Endothelial cell of umbilical vein (primary cell): ENCODE measurements at places on chromosomes 2 and 18. TPM values are rescaled to one million over a fixed set of nuclear protein-coding genes. Genes with fewer than 3 reads are reported as not detected.

DNA sequence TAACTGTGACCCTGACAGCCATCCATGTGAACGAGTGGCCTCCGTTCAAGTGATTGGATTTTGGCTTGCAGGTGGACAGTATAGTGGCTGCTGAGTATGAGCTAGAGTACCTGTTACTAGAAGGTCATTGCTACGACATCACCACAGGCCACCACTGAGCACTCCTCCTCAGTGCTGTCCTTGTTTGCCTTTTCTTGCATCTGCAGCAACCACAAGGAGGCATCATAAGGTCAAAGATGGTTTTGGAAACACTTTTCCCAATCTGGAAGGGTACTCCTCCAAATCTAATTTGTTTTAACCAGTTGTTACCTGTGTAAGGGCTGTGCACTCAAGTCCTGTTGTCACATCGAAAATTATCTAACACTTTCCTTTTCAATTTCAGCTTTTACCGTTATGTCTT lies 81.2 kb downstream of the UGGT1 start:
- H3K36me3 ChIP-seq = peaks cover 12% of the 10 kb centered on the region
- H3K4me3 ChIP-seq = no peak overlapping the region
- peaks cover 28% of the 10 kb centered on the region for H3K4me1 ChIP-seq

DNA sequence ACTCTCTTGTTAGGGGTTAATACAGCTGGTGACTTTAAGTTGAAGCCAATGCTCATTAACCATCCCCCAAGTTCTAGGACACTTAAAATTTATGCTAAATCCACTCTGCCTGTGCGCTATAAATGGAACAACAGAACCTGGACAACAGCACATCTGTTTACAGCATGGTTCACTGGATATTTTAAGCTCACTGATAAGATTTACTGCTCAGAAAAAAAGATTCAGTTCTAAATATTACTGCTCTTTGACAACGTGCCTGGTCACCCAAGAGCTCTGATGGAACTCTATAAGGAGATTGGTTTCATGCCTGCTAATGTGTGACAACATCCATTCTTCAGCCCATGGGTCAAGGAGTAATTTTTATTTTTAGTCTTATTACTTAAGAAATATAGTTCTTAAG lies 27.5 kb downstream of the RNF103 start:
- no peak overlapping the region for H3K27ac ChIP-seq
- no peaks in the 10 kb centered on the region for H3K27me3 ChIP-seq
- no peak for DNase-seq
- H3K4me3 ChIP-seq = no peak overlapping the region

GRCh38 chr2:37653805-37654378 lies 17.6 kb downstream of the CDC42EP3 start:
- no peak overlapping the region for H3K4me3 ChIP-seq
- H3K36me3 ChIP-seq = no peaks in the 10 kb centered on the region
- DNase-seq = no peak
- no peaks in the 10 kb centered on the region for H3K27me3 ChIP-seq
- peaks cover 79% of the 10 kb centered on the region for H3K4me1 ChIP-seq

- H3K27me3 ChIP-seq = no peaks in the 10 kb centered on the region
- H3K27ac ChIP-seq = no peak overlapping the region
- no peaks in the 10 kb centered on the region for H3K36me3 ChIP-seq
- no peak for DNase-seq
- no peak overlapping the region for H3K4me3 ChIP-seq
Measured at GRCh38 chr2:190875891-190876290, 4.7 kb upstream of the GLS start.

GRCh38 chr18:11035814-11036495 lies 113.4 kb downstream of the PIEZO2 start:
- H3K27ac ChIP-seq = no peak overlapping the region
- no peaks in the 10 kb centered on the region for H3K36me3 ChIP-seq
- H3K4me3 ChIP-seq = no peak overlapping the region
- H3K27me3 ChIP-seq = no peaks in the 10 kb centered on the region

GRCh38 chr2:167144179-167144898 lies 256.1 kb downstream of the XIRP2 start:
- H3K4me1 ChIP-seq = peaks cover 4% of the 10 kb centered on the region
- H3K27ac ChIP-seq = no peak overlapping the region
- H3K36me3 ChIP-seq = no peaks in the 10 kb centered on the region
- H3K27me3 ChIP-seq = no peaks in the 10 kb centered on the region

DNA sequence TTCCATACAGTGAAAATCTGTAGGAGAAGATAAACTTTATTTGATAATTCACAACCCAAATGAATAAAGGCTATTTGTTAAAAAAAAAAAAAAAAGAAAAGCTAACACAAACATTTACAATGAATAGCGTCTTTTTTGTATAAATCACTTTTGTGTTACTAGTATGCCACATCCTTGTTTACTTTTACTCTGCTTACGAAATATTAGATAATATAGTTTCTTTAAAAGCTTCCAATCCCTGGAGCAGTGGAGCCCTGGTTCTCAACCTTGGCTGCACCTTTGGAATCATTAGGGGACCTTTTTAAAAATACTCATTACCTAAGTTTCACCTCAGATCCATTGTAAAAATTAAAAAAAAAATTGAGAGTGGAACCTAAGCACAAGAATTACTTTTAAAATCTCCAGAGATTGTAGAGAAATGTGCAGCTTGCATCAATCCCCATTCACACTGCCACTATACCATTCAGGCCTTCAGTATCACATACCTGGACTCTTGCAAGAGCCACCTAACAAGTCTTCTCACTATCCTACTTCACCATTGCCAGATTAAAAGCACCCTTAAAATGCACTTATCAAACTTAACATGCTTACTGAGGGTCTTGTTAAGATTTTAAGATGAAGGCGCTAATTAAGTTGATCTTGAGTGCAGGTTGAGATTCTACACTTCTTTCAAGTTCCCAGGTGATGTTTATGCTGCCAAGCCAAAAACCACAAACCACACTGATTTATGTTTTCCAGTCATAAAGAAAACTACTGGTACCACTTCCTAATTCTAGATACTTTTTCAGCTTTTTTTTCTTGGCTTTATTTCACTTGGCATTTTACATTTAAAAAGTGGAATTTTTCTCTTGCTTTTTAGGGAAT lies 59.7 kb upstream of the ZC3H15 start:
- H3K4me3 ChIP-seq = no peak overlapping the region
- H3K4me1 ChIP-seq = no peaks in the 10 kb centered on the region
- DNase-seq = no peak
- no peaks in the 10 kb centered on the region for H3K36me3 ChIP-seq

DNA sequence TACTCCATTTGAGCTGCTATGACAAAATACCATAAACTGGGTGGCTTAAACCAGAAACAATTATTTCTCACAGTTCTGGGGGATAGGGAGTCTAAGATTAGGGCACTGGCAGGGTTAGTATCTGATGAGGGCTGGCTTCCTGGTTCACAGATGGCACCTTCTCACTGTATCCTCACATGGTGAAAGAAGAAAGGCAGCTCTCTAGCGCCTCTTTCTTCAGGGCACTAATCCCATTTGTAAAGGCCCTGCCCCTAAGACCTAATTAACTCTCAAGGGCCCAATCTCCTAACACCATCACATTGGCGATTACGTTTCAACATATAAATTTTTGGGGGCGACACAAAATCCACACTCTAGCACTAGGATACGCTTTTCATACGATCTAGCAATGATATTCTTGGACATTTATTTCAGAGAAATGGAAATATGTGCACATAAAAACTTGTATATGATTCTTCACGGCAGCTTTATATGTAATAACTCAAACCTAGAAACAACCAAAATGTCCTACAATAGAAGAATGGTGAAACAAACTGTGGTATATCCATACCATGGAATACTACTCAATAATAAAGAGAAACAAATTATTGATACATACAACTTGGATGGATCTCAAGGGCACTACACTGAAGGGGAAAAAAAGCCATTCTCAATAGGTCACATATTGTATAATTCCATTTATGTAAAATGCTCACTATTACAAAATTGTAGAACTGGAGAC lies 111.0 kb downstream of the BCL2L11 start:
- DNase-seq = no peak
- H3K27me3 ChIP-seq = no peaks in the 10 kb centered on the region
- no peak overlapping the region for H3K4me3 ChIP-seq
- no peaks in the 10 kb centered on the region for H3K4me1 ChIP-seq

DNA sequence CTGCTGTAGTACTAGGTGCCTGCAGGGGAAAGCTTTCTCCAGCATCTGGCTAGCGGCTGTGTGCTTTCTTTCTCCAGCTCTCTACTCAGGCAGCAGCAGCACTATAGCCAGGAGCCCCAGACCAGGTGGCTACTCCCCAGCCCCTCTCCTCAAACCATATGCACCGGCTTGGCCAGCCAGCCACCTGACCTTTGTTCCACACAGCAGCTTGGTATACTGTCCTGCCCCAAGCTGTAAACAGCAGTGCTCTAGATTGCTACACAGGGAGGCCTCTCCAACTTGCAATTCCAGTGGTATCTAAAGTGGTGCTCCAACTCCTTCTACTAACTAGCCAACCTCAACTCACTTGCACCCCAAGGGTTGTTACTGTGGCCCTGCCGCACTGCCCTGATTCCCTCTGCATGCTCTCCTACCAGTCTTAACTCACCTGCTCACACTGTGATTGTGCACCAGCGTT lies 19.6 kb downstream of the LDAH start:
- H3K4me3 ChIP-seq = no peak overlapping the region
- no peaks in the 10 kb centered on the region for H3K27me3 ChIP-seq
- no peaks in the 10 kb centered on the region for H3K36me3 ChIP-seq
- H3K4me1 ChIP-seq = no peaks in the 10 kb centered on the region
- DNase-seq = no peak

- no peaks in the 10 kb centered on the region for H3K36me3 ChIP-seq
- no peak for DNase-seq
- H3K27me3 ChIP-seq = no peaks in the 10 kb centered on the region
- no peak overlapping the region for H3K4me3 ChIP-seq
Measured at GRCh38 chr2:27572998-27573429, 9.8 kb upstream of the ZNF512 start.

DNA sequence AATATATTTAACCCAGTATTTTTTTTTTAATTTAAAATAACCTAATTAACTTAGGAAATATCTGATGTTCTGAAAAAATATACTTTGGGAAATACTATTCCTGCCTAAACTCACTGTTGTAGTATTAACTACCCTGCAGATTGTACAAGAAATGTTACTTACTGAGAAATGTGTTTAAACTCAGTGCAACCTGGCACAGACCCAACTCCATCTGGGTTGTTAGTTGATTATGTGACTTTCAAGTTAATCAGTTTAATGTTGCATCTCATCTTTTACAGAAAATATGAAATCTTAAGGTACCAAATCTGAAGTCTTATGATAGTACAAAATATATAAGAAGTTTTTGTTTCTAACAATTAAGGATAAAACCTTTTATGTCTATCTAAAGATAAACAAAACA lies 27.3 kb downstream of the VAPA start:
- H3K4me3 ChIP-seq = no peak overlapping the region
- DNase-seq = no peak
- no peaks in the 10 kb centered on the region for H3K4me1 ChIP-seq
- no peaks in the 10 kb centered on the region for H3K27me3 ChIP-seq

- H3K27me3 ChIP-seq = no peaks in the 10 kb centered on the region
- DNase-seq = no peak
- no peak overlapping the region for H3K4me3 ChIP-seq
- no peaks in the 10 kb centered on the region for H3K36me3 ChIP-seq
- peaks cover 4% of the 10 kb centered on the region for H3K4me1 ChIP-seq
- no peak overlapping the region for H3K27ac ChIP-seq
Measured at GRCh38 chr2:48707466-48707865, 48.1 kb downstream of the LHCGR start.

- no peaks in the 10 kb centered on the region for H3K27me3 ChIP-seq
- H3K4me3 ChIP-seq = no peak overlapping the region
- peaks cover 10% of the 10 kb centered on the region for H3K4me1 ChIP-seq
Measured at GRCh38 chr2:32951672-32952071, 4.9 kb downstream of the LTBP1 start.

DNA sequence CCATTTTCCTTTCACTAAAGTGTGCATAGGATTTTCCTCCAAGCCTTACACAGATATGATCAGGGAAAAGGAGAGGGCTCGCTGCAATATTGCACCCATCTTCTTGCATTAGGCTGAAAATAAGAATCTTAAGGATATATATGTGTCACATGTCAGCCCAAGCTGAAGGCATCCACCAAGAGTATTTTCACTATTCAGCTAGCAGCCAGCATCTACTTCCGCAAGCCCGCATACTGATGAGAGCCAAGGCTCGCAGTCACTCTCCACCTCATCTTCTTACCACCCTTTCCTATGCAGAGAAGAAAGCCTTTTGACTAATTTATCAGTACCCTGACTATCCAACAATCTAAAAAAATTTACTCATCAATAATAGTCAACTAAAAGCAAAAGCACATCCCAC lies 6.1 kb downstream of the TMEM163 start:
- H3K27me3 ChIP-seq = peaks cover 19% of the 10 kb centered on the region
- no peak overlapping the region for H3K4me3 ChIP-seq
- peaks cover 7% of the 10 kb centered on the region for H3K4me1 ChIP-seq
- no peak overlapping the region for H3K27ac ChIP-seq
- no peaks in the 10 kb centered on the region for H3K36me3 ChIP-seq

Gene LIMS3
- total RNA-seq = 9.4 and 17.8 TPM in 2 replicates

Gene TBR1
- total RNA-seq = 0.09 and 0.11 TPM in 2 replicates

Gene DOCK10
- total RNA-seq = 19.4 and 23.0 TPM in 2 replicates

Gene MYO5B
- total RNA-seq = 1.1 and 1.4 TPM in 2 replicates

Gene LDLRAD4
- total RNA-seq = 6.5 and 7.2 TPM in 2 replicates

Gene SH3RF3
- total RNA-seq = 9.4 and 14.7 TPM in 2 replicates
